ENCODE measurements at places on chromosomes 6 and 20. TPM values are rescaled to one million over a fixed set of nuclear protein-coding genes. Genes with fewer than 3 reads are reported as not detected.

ZC2HC1B gene
- not detected for total RNA-seq

HSPA1L gene
- 1.5 TPM for total RNA-seq

MUCL3 gene
- total RNA-seq = not detected

HLA-DRB5 gene
- total RNA-seq = not detected

OTOR gene
- not detected for total RNA-seq

SALL4 gene
- total RNA-seq = 0.12 TPM

HEY2 gene
- 1.7 TPM for total RNA-seq

DST gene
- 389 TPM for total RNA-seq

IP6K3 gene
- total RNA-seq = not detected

MYLK2 gene
- 0.13 TPM for total RNA-seq

ETV7 gene
- under 0.01 TPM for total RNA-seq

ZDHHC14 gene
- total RNA-seq = 2.4 TPM

LHFPL5 gene
- not detected for total RNA-seq

ADGRF1 gene
- not detected for total RNA-seq

ROS1 gene
- not detected for total RNA-seq

EEF1E1 gene
- 36.3 TPM for total RNA-seq

TFAP2D gene
- 0.26 TPM for total RNA-seq

TXLNB gene
- total RNA-seq = 0.13 TPM

PTP4A1 gene
- 41.5 TPM for total RNA-seq

TTBK1 gene
- total RNA-seq = under 0.01 TPM

FRK gene
- total RNA-seq = 0.79 TPM

STMND1 gene
- total RNA-seq = not detected

All from aortic smooth muscle cell (primary cell).